ENCODE measurements at places on chromosomes 13 and 19.
A peak's percentile ranks its signal among the peaks of the same experiment; 100 is the strongest.

GRCh38 chr13:35961461-35962220 lies 169.5 kb downstream of the DCLK1 start:
- DNase-seq = no peak

DNA sequence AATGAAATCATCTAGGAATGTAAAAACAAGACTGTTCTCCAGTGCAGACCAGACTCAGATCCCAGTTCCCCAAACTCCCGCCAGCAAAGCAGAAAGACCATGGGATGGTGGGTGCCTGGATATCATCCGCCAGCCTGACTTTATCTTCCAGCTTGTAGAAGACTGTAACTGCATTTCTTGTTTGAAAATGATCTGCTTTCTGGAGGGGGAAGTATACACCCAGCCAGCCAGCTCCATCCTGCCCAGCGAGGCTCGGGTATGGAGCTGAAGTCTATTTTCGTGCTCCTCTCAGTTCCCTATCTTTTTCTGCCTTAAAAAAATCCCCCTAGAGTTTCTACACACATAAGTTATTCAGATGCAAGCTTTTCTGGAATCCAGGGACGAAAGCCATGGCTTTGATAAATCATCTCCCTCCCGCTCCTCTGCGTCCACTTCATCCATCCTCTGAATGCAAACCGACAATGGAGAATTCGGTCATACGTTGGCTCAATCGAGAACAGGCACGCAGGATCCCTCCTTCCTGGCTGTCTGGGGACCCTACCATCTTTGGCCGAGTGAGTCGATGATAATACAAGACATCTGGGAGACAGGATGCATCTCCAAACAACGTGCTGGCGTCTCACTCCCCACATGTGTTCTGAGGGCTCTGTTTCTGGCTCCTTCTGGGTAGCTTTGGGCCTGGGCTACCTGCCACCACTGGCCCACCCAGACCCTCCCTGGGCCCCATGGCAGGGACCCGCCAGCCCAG lies 31.2 kb downstream of the CEBPG start:
- DNase-seq = no peak

DNA sequence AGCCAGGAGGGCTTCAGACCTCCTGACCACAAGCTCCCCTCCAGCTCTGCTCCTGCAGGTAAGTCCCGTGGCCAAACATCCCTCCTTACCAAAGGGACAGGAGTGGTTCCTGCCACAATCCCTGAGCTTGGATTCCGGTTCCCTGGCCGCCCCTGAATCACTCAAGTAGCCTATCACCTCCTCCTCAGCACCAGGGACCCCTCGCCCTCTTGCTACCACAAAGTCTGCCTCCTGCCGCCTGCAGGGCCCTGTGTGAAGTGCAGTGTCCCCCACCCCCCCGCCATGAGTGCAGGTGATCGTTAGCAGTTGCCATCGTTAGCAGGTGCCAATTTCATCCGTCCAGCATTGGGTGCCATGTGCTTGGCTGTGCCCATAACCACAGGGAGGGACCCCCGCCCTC lies 40.8 kb upstream of the RANBP3 start:
- DNase-seq = peak; percentile 90

GRCh38 chr19:14177496-14178074 lies 28.4 kb downstream of the ADGRL1 start:
- no peak for DNase-seq

DNA sequence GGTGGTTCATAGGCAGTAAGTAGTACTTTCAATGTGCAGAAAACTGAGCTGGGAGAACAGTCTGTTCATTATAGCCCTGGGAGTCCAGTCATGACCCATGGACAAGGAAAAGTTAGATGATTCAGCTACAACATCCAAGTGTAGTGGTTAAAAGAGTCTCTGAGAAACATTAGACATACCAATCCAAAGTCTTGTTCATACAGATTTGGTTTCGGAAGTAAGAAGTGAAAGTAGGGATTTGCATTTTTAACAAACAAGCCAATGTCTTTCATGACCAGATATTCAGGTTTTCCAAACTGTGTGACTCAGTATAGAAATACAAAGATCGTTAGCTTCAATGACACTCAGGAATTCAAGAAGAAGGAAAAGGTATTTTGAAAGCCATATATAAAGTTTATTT lies 345.3 kb downstream of the SLITRK1 start:
- no peak for DNase-seq

DNA sequence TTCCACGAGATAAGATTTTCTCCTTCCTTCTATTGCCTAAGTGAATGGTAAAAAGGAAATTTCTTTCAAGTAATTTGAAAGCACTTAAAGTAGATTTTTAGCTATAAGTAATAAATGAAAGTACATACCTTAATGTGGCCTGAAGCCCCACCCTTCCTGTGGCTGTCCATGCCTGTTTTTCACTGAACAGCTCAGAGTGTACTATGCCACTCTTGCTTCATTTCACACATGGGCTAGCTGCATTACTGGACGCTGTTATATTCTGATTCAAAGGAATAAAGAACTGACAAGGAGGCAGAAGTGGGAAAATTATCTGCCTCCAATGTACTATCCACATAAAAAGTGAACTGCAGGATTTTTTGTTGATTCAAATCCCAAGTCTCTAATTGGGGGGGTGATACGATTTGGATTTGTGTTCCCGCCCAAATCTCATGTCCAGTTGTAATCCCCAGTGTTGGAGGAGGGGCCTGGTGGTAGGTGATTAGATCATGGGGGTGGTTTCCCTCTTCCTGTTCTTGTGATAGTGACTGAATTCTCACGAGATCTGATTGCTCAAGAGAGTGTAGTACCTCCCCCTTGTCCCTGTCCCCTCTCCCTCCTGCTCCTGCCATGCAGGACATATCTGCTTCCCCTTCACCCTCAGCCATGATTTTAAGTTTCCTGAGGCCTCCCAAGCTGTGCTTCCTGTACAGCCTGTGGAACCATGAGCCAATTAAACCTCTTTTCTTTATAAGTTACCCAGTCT lies 154.7 kb upstream of the SGCG start:
- DNase-seq = no peak

DNA sequence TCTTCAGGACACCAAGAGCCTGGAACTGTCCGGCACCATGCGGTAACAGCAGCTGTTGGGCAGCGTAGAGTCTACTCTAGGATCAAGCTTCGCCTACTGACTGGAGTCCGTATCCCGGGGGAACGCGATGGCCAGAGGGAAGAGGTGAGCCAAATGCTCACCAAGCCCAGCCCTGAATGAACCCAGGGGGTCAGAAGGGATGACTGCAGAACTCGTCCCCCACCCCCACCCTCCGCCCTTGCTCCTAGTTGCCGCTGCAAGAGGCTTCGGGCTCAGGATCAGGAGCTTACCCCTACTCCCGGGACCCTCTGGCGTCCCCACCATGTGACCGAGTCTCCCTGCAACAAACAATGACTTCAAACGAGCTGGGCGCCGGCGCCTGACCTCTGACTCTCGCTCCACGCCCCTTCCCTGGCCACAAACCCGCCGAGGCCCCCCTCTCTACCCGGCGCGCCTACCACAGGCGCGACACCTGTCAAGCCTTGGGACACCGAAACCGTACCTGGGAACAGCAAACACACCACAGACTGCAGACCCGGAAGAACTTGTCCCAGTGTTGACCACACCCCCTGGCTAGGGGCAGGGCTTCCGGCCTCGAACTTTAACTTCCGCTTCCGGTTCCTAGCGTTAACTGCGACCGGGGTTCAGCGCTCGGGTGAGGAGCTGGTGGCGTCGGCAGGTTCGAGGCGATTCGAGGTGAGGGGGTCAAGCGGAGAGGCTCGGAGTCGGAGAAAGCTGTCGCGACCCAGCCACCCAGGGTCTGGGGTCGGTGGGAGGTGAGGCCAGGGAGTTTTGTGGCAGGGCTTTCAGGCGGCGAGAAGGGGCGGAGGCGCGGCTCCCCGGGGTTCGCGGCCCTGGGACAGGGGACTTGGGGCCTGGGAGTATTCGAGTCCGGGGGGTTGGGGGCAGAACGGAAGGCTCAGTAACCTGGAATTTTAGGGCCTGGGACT lies at the start of gene UBL5:
Gene UBL5, plus strand, starts transcription at position 630 of the 950 bp plus-strand sequence. CDS start 420 bp downstream, outside the sequence.
- peak; percentile 97 for DNase-seq

- DNase-seq = no peak
Measured at GRCh38 chr19:19059018-19059836, 4.6 kb upstream of the SLC25A42 start.

- DNase-seq = no peak
Measured at GRCh38 chr19:4472174-4472974, at the start of gene HDGFL2. TSS of gene HDGFL2 (plus strand) at chr19:4472297. CDS start at chr19:4472351, 54 bp downstream.

DNA sequence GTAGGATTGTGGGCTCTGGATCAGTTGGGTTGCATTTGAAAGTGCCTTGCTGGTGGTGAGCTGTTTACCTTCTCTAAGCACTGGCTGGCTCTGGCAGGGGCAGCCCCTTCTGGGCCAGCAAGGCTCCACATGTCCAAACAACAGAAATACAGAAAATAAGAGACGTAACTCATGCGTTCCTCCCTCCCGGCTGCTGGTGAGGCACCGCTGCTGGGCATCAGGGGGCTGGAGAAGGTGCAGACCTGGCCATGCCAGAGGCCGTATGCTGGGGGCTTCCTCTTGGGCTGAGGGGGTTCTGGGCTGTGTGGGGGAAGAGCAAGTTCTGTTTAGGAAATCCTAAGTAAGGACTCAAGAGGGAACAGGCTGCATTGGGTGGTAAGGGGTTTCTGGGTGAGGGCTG lies 140.6 kb downstream of the URI1 start:
- DNase-seq = no peak

DNA sequence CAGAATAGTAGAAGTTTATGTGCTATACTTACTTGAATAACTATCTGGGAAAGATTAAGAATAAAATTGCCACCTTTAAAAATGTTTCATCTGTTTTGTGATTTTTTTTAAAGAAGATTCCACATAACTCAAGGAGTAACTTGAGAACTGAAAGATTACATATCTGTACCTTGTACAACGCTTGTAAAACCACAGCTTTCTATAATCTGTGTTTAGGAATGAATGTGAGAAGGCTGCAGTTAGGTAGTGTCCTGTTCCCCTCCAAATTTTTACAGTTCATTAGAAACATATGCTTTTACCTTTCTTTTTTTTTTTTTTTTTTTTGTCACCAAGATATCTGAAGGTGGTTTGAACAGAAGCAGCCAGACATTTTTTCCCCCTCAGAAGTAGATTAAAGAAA lies 312.8 kb upstream of the GPC6 start:
- DNase-seq = no peak

DNA sequence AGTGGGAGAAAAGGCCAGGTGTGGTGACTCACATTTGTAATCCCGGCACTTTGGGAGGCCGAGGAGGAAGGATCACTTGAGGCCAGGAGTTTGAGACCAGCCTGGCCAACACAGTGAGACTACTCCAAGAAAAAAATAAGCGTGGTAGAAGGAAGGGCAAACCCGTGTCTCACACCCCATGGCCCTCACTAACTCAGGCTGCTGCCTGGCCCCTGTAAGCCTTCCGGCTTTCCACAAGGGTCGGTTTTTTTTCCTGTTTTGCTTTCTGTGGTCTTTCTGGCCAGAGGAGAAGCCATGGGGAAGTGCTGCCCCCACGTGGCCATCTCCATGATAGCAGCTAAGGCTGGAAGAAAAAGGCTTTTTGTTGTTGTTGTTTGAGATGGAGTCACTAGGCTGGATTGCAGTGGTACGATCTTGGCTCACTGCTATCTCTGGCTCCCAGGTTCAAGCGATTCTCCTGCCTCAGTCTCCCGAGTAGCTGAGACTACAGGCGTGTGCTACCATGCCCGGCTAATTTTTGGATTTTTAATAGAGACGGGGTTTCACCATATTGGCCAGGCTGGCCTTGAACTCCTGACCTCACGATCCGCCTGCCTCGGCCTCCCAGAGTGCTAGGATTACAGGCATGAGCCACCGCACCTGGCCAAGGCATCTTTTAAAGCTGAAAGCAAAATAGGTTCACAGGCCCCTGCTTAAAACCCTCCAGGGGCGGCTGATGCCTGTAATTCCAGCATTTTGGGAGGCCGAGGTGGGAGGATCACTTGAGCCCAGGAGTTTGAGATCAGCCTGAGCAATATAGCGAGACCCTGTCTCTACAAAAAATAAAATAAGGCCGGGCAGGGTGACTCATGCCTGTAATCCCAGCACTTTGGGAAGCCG lies 7.5 kb upstream of the ARHGEF18 start:
- peak; percentile 98 for DNase-seq

- no peak for DNase-seq
Measured at GRCh38 chr19:28868836-28869235, 344.1 kb downstream of the UQCRFS1 start.

- no peak for DNase-seq
Measured at GRCh38 chr13:111480976-111481375, 160.5 kb downstream of the TEX29 start.

DNA sequence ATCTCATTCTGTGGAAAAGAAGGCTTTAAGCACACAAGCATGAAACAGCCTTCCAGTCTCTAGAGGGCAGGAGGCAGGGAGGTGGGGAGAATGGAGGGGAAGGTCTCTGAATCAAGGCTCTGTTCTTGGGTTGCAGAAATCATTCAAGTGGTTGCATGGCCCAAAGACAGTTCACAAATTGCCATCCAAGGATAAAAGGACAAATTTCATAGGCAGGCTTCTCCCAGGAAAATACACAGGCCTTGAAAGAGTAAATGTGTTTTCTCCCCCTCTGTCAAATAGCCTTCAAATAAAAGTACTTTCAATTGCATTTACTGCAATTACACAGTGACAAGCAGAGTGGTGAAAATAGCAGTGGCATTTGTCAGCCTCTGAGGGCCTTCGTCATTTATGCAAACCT lies 450.8 kb downstream of the DCT start:
- DNase-seq = no peak

DNA sequence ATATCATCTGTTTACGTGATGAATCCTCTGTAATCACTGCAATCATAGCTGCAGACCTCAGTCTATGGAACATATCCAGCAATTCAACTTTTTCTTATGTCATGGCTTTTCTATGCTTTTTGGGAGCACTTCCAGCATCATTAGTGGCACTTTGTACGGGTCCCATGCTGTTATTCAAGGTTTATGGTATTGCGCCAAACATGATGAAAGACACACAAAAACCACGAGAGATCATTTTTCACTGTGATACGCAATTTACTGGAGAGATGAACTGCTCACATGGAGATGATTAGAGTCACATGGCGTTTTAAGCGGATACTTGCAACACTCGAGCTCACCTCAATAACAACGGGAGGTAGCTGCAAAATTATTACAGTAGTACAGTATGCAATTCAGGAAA lies 2101.7 kb upstream of the PCDH20 start:
- no peak for DNase-seq

GRCh38 chr19:32231020-32231419 lies 114.4 kb upstream of the ZNF507 start:
- DNase-seq = no peak

DNA sequence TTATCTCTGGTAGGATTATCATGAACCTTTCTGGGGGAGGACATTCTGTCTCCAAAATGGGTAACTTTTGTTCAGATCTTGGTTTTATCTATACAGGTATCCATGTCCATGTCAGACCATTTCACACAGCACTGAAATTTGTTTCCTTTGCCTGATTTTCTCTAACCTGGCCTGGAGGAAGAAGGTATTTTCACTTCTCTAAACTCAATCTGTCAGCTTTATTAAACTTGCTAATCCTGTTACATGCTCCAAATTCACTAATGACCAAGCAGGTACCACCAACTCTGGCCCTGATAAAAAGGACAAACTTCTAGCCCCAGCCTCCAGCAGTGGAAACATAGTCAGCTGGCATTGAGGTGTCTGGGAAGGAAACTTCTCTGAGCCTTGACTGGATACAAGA lies 234.4 kb downstream of the DNAJC15 start:
- no peak for DNase-seq

Measured in endodermal cell (in vitro differentiated cells).